ENCODE measurements at places on chromosomes 1 and 21.

GRCh38 chr1:91828583-91829281 is 57.2 kb downstream of the TGFBR3 start:
- peak; percentile 90 for DNase-seq

GRCh38 chr1:33013791-33014190 is 22.9 kb downstream of the AK2 start:
- no peak for DNase-seq

GRCh38 chr1:61087571-61087970 is 5.2 kb downstream of the NFIA start:
- DNase-seq: peak; percentile 95

DNA sequence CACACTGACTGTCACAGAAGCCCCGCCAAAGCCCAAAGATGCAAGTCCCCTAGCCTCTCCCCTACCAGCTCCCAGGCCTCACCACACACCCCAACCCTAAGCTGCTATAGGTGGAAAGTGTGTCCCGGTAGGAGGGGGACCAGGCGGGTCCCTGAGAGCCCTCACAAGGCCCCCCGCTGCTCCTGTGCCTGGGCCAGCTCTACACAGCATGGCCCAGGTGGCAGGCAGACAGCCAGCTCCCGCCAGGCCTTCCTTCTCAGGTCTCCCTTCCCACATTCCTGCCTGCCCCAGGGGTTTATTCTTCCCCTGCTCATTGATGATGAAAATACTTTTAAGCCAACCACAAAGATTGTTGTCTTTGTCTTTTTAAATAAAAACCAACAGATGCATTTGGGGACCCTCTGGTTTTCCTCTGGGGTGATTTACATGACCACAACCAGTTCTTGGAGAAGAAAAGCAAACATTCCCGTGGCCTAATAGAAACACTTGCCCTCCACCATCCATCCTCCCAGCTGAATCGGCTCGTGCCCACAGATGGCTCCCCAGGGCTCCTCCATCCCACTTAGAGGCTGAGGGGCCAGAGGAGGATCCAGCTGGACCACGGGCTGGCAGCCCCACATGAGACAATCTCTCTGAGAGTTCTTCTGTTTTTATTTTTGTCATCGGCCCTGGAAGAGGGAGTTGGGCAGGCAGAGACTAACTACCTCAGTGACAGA is 93.1 kb downstream of the DMRTB1 start:
- DNase-seq: no peak

DNA sequence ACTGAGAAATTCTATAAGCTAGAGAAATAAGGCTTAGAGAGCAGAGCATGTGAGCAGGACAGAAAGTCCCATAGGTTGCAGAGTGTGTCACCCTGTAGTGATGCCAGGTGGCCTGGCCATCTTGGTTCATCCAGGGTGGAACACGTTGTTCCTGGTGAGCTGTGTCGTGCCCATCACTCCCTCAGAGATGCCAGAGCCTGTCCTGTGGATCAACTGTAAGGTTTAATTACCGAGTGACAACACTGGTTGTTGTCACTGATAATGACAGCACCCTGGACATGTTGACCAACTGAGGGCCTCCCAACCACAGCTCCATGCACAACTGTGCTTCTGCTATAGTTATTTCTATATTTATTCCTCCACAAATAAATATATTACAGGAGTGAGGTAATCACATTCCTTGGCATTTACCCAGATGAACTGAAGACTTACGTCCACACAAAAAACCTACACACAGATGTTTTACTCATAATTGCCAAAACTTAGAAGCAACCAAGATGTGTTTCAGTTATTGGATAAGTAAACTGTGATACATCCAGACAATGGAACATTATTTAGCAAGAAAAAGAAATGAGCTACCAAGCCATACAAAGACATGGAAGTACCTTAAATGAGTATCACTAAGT is 6.2 kb downstream of the C1orf198 start:
- DNase-seq: no peak

DNA sequence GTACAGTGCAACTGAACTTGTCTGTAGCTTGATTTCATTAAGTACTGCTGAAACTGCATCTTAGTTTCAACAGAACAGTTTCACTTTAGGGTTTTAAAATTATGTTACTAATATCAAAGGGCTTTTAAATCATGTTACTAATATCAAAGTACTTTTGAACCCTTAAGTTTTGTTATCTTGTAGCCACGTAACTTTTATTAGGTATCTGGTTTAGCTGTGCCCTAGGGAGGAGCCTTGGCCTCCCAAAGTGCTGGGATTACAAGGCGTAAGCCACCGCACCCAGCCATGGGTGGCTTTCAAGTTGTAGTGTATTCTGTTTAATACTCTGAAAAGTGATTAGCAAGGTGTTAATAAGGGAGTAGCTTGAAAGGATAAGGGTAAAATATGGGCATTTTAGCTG is 2.0 kb downstream of the KDM4A start:
- no peak for DNase-seq

DNA sequence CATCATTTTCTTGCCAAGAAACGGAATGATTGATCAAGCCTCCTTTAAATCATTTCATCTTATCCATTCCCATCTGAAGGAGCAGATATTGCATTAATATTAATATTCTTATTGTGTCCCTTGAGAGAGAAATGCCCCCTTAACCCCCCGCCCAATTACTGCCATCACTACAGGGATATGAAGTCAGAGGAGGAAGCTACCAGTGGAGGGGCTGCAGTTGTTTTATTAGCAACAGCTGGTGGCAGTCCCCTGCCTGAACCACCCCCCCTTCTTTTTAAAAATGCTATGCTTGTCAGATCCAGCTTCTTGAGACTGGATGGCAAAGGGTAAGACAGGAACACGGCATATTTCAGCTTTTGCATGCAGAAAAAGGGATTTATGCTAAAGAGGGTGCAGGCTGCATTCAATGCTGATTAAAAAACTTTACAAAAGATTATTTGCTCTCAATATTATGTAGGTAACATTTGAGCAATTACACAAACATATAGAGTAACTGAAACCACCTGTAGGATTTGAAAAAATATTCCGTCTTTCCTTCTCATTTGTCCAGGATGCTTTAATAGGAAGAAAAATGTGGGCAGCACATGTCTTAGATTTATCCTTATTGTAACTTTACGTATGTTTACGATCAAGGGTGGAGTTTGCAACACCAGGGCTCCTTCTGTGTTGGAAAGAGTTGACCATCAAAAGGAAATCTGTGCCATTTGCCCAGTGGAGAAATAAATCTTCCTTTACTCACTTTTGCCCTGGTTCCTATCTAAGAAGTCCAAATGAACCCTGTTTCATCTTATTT is 77.7 kb downstream of the ZBTB18 start:
- DNase-seq: no peak

DNA sequence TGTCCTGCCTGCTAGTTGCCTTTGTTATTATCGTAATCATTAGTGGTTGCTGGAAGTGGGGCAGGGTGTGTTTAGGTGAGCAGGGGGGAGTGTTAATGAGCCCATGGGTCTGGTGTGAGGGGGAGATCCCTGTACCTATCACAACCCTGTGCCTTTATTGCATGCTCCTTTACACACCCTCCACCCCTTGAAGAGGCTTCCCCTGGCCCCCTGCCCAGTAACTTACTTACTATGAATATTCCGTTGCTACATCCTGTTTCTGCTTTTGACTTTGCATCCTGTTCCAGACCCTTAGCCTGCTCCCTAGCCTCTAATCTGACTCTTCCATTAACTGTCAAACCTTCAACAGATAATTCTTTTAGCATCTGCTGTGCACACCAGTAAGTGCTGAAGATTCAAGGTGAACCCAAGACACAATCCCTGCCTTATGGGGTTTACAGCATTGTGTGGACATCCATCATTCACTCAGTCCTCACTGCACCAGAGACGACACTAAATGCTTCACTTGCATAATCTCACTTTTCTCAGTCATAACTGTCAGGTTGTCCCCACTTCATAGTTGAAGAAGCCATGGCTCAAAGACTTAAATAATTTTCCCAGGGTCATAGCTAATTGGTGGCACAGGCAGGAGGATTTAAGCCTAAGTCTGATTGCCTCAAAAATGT is 47.9 kb downstream of the CDC7 start:
- no peak for DNase-seq

DNA sequence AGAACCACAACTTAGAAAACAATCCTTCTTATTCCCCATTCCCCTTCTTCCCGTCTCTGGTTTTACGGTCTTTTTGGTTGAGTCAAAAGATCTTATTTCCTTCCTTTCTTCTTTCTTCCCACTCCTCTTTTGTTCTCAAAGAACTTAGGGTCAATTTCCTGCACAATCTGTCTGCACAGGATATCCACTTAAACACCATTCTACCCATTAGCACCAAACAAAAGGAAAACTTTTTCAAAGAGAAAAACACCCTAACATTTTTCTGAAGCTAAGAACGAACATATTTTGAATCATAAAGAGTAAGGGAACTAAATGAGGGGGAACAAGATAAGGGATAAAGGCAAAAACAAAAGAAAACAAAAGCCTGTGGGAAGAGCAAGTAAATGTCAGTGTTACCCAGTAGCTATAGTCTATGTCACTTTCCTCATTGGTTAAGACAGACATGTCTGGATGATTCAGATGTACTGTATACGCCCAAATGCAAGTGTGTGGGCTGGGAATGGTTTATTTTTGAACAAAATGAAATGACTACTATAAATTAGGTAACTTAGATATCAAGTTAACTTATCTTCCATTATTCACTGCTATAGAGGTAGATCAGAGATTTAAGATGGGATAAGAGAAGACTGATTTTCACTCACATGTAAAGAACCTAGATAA is 59.9 kb downstream of the TOR3A start:
- DNase-seq: no peak

DNA sequence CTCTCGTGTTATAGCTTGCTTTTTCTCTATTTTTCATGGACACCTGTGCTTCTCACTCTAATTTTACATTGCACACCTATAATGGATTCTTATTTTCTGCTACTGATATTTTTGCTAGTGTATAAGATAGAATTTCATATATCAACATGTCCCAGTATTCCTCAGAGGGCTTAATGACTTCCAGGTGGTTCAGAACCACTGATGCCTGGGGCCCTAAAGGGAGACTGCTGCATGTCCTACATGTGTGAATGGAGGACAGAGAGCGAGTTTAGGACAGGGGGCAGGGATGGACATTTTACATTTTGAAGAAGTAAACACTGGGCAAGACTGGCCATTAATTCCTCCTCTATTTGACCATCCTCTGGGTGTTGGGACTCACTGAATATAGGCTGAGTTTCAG is 100.6 kb downstream of the DISC1 start:
- DNase-seq: no peak

DNA sequence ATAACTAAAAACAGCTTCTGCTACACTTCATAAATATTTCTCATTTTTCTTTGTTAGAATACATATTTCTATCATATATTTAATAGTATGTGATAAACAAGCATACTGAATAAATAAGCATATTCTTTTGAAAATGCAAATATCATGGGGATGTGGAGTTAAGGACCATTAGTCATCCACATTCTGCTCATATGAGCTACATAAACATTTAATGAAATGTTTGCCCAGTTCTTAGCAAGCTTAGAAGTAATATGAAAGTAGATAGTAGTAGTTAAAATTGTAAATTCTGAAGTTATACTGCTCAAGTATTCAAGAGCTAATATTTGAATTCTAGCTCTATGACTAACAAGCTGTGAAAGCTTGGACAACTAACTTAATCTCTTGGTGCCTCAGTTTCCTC is 10.1 kb upstream of the GORAB start:
- no peak for DNase-seq

DNA sequence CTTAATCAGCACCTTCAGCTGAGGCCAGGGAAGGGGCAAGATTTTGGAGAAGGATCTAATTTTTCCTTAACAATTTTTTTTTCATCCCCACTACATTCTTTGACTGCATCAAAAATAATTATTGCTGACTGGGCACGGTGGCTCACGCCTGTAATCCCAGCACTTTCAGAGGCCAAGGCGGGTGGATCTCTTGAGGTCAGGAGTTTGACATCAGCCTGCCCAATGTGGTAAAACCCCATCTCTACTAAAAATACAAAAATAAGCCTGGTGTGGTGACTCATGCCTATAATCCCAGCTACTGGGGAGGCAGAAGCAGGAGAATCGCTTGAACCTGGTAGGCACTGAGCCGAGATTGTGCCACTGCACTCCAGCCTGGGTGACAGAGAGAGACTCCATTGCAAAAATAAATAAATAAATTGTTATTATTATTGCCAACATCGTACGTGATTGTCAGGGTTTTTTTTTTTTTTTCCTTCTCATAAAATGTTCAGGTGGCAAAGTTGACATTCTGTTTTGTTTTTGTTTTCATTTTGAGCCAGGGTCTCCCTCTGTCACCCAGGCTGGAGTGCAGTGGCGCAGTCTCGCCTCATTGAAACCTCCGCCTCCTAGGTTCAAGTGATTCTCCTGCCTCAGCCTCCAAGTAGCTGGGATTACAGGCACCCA is 37.3 kb upstream of the MORC3 start:
- no peak for DNase-seq

DNA sequence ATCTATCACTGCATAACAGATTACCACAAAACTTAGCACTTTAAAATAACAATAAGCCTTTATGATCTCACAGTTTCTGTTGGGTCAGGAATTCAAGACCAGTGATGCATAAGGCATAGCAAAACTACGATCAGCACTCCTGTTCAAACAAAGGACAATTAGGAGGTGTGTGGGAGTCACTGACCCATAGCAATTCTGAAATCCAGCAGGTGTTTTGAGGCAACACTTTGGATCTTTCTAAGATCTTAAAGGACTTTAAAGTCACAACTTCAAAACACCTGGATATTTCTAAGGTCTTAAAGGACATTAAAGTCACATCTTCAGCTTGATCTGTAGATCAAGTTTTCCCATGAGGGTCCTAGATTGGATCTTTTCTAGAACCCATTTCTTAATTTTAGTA is 35.3 kb downstream of the AKT3 start:
- no peak for DNase-seq

DNA sequence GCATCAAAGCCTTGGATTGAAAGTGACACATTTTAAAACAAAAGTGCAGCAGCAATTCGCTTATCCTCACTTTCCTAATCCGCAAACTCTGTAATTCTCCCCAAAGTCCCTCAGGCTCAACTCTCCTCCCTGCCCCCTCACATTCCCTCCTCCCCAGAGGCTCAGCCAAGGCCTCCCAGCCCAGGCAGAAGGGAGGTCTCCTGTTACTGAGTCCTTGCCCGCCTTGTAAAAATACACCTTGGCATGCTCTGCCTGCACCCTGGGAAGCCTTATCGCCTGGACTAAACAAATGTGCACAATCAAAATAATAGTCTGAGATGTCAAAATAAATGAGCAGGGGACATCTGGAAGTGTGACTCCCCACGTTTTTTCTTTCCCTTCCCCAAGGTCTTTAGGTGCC is 109.7 kb downstream of the PLXNA2 start:
- no peak for DNase-seq

DNA sequence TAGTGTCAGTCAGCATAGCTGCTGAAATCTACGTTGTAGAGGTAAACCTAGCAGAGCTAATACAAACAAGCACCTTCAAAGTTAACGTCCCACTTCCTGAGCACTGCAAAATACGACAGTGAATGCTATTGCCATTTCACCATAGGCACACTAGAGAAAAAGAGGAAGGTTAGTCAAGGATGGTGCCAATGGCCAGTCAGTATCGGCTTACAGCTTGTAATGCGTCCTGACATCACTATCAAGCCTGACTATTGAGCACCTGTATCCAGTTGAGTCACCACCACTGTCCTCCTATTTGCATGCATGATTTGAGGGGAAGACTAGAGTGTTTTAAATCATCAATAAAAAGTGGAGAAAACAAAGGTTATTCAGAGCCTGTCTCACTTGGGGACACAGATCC is 34.4 kb downstream of the NUCKS1 start:
- no peak for DNase-seq
